Activated naive CD4-positive, alpha-beta T cell treated with anti-CD3 and anti-CD28 coated beads, Interleukin-2, amount 10 ng/mL, durations not matched to agents 7 days and 5 days (primary cell): ENCODE measurements at places on chromosomes 6 and 20.
A peak's percentile ranks its signal among the peaks of the same experiment; 100 is the strongest.

GRCh38 chr6:35243386-35243958 lies 16.1 kb upstream of the ZNF76 start:
- DNase-seq = no peak

DNA sequence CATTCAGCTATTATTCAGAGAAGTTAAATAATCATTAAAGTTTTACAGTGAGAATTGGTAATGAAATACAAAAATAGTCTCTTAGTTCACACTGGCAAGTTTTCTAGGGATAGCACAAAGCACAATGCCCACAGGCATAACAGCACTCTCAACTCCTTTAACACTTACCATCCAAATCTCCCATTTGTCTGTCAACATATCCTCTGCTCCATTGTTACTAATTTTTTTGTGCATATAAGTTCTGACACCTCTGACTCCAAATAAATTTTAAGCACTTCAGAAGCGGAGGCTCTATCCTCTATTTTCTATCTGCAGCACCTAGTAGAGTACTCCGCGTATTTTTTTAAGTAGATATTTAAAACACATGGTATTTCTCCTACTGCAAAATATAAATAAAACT lies 15.6 kb upstream of the RSPO3 start:
- no peak for DNase-seq

- DNase-seq = no peak
These were observed 364.0 kb upstream of the ARID1B start for GRCh38 chr6:156413154-156413553.

- no peak for DNase-seq
These were observed 6.6 kb upstream of the BMP7 start for GRCh38 chr20:57272883-57273535.

GRCh38 chr6:116371120-116371917 lies 572 bp downstream of the DSE start:
- peak; percentile 28 for DNase-seq

- no peak for DNase-seq
These were observed 196.2 kb upstream of the SYNDIG1 start for GRCh38 chr20:24273251-24273650.
